ENCODE measurements at places on chromosomes 1 and 21. TPM values are rescaled to one million over a fixed set of nuclear protein-coding genes. Genes with fewer than 3 reads are reported as not detected.

Gene PLK3
- total RNA-seq = 32.3 TPM

Gene ZBTB8B
- total RNA-seq = not detected

Gene PPFIA4
- 12.5 TPM for total RNA-seq

Gene SPRR3
- not detected for total RNA-seq

Gene NTNG1
- total RNA-seq = 0.64 TPM

Gene OR13G1
- not detected for total RNA-seq

Gene C1orf210
- not detected for total RNA-seq
